MCF 10A (cell line): ENCODE measurements at places on chromosomes 12 and 14.

DNA sequence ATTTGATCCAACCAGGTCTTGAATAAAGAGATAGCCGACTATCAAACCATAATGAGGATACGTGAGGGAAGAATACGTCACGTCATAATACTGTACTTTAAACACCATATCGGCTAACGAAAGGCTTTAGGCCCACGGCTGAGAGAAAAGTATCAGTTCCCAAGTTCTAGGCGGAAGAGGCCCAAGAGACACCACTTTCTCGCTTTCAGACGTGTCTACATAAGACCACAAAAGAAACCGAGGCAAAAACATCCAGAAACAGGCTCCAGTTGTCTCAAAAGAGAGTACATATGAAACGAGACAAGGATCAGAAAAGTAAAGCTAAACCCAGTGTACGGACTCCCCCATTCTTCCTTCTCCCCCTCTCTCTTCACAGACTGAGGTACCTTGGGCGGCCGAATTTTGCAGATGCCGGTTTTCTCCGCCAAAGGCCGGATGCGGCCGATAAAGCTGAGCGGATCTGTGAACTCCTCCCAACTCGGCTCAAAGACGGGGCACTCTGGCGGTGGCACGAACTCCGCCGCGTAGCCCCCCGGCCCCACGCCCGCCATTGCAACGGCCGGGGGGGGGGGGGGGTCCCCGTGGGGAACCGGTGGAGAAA is 479 bp downstream of the KDM5A start:
- peak; percentile 36 for DNase-seq

DNA sequence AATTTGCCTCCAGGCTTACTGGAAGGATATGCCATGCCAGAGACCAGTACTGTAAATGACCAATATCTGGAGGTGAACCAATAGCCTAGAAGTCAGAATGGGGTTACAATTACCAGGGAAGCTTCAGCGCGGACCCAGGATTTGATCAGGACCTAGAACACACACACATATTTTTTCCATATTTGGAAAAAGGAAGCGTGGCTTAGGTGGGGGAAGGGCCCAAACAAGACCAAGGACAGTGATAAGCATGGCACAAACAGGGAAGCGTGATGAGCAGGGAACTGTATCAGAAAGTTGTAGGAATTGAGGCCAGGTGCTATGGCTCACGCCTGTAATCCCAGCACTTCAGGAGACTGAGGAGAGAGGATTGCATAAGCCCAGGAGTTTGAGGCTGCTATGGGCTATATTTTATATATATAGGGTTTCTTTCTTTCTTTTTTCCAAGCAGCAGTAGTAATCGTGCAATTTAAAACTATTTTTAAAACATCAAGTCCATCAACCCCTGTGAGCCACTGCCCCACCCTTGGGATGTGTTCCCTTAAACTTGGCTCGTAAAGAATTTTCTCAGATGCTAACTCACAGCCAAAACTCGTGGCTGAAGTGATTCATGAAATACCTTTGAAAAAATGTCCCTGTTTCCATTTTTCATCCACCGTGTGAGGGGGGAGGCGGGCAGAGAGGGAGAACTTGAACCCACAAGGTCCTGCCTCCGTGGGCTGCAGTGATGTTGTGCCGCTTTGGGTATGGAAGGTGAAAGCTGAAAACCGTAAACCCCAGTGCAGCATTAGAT is 16.7 kb downstream of the HRK start:
- DNase-seq = peak; percentile 69

DNA sequence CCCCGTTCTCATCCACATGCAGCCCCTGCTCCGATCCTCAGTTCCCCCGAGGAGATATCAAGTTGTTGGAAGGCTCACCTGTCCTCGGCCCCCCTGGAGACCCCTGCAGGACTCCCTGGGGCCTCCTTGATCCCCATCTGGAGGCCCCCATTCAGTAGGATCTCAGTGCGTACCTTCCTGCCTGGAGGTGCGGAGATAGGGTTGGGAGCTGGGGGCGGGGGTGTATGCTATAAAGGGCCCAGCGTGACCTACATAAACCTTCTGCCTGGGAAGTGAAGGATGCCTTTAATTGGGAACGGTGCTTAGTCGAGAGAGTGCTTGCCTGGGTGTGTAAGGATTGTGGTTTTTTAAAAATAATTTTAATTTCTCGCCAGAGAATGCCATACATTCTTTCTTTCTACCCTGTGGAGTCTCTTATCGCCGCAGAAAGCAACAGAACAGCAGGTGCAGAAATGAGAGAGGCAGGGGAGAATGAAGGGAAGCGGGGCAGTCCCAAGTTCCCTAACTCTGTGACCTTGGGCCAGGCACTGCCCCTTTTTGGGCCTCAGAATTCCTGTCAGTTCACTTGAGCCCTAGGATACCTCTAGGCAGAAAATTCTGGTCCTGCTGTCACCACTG is 153.7 kb downstream of the TSPAN9 start:
- DNase-seq = no peak

DNA sequence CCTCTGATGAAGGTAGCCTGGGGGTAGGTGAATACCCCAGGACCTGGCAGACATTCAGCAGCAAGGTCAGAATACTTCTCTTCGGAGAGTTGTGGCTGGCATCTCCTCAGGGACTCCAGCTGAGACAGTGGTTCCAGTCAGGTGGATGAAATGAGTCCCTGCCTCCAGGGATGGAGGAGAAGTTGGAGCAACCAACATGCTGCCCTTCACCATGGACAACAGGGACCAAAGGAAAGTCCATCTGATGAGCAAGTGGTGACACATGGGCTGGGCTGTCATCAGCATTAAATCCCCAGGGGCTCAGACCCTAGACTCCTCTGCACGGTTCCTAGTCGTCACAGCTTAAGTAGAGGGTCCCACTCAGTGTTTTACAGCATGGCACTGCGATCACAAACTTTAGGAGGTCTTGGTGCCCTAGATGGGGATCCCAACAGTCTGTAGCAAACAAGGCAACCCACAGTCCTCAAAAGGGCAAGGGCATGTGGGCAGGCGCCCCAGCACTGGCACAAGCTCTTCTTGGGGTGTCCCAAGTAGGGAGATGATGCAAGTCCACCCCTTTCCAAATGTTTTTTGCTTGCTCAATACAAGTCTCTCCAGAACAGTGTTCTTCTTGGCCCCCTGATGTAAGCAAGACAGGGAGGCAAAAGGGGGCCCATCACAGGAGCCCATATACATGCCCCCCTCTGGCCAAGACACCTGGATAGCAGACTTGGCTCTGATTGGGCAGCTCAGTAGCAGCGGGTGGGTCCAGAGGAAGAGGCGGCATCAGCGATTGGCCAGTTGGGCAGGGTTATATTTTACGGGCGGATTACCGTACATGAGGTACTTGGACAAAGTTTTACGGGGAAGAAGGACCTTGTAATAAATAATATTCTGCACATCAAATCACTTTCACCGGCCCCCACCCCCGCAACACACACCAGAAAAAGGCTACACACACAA is 10.8 kb upstream of the CDH24 start:
- DNase-seq = no peak

GRCh38 chr12:32881107-32881506 is 15.5 kb downstream of the PKP2 start:
- no peak for DNase-seq

DNA sequence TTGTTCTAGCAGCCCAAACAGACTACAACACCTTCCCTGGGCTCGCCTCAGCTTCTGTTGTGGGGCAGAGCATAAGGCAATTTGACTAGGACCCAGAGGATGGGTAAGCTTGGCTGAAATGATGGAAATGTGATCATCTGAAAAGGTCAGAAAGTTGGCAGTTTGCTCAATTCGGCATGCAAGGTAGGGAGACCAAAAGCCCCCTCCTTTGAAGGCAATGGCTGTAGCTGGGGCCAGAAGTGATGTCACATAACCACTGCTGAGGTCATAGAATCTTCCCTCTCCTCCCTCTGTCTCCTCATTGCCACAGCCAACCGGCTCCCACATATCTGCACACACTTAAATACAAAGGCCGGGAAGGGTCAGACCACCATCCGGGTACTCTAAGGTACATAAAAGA is at the start of gene TPPP2:
Gene TPPP2 (plus strand): TSS at position 301 of the 400 bp plus-strand sequence. CDS start 365 bp downstream, outside the sequence.
- no peak for DNase-seq

- peak; percentile 55 for DNase-seq
Measured at GRCh38 chr12:46386877-46387629, 14.5 kb upstream of the SLC38A2 start.

GRCh38 chr12:67802731-67803130 is 154.2 kb downstream of the DYRK2 start:
- DNase-seq = no peak

DNA sequence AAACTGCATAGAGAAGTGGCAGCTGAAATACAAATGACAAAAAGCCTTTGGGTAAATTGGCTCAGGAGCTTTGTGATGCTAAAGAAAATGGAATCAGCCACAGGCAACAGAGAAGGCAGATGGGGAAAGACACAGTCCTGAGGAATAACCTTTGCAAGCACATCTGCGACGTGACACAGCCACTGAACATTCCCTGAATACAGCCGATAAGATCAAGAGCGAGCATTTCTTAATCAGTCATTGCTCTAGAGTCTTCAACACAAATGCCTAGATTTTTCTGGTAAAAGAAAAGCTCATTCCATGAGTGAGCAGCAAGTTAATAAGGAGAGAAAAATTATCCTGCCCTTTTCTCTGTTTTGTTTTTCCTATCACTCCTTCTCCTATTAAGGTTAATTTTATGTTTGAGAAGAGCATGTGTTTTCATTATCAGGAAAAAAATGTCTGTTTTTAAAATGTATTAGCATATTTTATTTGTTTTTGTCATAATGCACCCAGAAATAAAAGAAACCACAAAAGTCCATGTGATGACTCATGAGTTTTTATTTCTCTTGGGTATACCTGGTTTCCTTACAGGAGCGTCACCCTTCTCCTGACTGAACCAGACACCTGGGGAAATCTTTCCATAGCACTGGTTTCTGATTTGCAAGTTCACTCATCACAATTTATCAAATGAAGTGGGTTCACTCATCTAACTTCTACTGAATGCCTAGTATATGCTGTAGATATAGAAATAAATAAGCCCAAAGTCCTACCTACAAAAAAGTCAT is 45.4 kb upstream of the PCED1B start:
- peak; percentile 53 for DNase-seq

GRCh38 chr14:69664865-69665526 is 53.6 kb downstream of the SUSD6 start:
- no peak for DNase-seq
